ENCODE measurements at places on chromosomes 11 and 22.
A peak's percentile ranks its signal among the peaks of the same experiment; 100 is the strongest.

DNA sequence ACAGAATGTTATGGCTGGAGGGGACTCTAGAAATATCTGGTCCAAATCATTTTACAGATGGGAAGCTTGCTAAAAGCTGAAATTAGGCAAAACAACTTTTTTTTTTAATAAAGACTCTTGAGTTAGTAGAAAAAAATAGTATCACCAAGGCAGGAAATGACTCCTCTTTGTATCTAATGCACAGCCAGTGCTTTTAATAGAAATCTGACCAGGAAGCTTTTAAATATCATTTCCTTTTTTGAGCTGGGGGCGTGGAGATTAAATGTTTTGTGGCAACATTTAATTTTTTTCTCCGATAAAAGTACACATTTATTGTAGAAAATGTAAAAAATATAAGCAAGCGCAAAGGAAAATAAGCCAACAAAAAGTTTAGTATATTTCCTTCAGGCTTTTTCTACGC lies 22.5 kb downstream of the TRAF6 start:
- DNase-seq: no peak

- no peak for DNase-seq
These were observed 35.4 kb downstream of the SLN start for GRCh38 chr11:107676336-107677057.

- DNase-seq: no peak
These were observed 57.3 kb upstream of the SYT13 start for GRCh38 chr11:45343444-45343843.

GRCh38 chr11:21260101-21260500 lies 590.7 kb downstream of the NELL1 start:
- no peak for DNase-seq

DNA sequence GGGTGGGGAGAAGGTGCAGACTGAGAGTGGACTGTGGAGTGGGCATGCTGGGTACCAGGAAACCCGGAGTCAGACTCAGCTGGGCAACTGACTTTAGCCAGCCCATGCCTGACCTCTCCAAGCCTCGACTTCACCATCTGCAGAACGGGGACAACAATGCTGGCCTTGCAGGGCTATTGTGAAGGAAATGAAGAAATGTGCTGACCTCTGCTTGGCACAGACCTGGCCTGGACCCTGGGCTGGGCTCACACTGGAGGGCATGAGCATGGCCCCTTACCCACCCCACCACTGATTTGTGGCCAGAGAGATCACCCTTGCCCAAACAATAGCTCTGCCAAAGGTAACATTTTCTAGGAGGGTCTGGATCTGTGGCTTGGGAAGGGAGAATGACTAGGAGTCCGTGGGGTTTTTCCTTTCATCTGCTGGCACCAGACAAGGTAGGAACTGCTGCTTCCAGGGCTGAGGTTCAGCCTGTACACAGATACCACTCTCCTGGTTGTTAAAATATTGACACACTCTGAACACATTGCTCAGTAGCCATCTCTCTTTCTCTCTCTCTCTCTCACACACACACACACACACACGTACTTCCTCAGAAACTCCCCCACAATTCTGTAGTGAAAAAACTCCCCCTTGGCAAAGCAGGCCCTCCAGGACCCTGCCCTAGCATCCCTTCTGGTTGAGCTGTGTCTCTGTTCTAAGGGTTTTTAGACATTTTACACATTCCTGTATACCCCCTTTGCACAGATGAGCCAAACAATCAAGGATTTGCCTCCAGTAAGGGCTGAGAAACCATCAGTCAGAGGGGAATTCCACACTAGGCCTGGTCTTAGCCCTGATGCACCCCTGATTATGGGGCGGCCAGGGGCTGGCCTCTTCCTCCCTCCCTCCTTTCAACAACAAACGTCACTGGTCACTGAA lies 1.0 kb downstream of the MOGAT2 start:
- no peak for DNase-seq

DNA sequence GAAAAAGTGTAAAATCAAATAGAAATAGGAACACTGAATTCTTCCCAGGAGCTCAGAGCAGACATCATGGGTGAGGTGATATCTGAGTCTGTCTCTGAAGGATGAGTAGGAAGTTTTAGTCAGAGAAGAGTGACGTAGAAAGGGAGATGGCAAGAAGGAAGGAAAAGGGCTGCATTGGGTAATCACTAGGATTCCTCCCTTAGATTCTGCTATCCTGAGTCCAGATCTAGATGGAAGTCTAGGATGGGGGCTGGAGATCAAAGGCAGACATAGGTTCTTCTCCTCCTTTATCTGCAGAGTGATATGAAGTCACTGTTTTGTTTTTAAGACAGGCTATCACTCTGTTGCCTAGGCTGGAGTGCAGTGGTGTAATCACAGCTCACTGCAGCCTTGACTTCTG lies 30.4 kb downstream of the POU2F3 start:
- DNase-seq: no peak

DNA sequence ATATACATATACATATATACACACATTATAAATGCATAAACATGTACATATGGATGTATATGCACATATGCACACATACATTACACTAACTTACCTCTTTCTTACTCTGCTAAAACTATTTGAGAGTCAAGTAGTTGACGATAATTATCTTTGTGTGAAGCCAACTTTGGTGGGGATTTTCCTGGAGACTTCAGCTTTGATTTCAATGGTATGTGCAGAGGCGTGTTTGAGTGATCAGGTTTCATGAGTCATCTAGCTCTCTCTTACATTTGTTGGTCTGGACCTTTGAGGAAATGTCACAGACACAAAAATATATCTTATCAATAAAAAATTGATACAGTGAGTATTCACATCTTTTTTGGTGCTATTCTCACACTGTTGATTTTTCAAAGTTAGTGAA lies 769.1 kb upstream of the LUZP2 start:
- DNase-seq: no peak

DNA sequence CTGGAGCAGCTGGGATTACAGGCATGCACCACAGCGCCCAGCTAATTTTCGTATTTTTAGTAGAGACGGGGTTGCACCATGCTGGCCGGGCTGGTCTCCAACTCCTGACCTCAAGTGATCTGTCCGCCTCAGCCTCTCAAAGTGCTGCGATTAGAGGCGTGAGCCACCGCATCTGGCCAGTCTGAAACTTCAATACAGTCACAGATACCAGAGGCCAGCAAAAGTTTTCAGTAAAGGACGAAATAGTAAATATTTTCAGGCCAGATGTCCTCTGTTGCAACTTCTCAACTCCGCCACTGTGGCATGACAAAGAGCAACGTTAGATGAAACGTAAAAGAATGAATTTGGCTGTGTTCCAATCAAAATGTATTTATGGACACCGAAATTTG lies 403.6 kb downstream of the MN1 start:
- no peak for DNase-seq

GRCh38 chr11:78562398-78562797 lies 12.3 kb downstream of the NARS2 start:
- DNase-seq: no peak

GRCh38 chr11:61532134-61533038 lies 23.8 kb downstream of the LRRC10B start:
- DNase-seq: peak; percentile 71

- no peak for DNase-seq
These were observed 26.4 kb downstream of the FBLN1 start for GRCh38 chr22:45529105-45529504.

- DNase-seq: no peak
These were observed 12.6 kb downstream of the ZDHHC5 start for GRCh38 chr11:57680552-57680874.

GRCh38 chr11:35617687-35618496 lies at the start of gene FJX1:
TSS of gene FJX1 (plus strand) at chr11:35618460. CDS start at chr11:35618637, 177 bp downstream.
- DNase-seq: peak; percentile 49
